ENCODE measurements at places on chromosomes 6 and 20.
A peak's percentile ranks its signal among the peaks of the same experiment; 100 is the strongest.

DNA sequence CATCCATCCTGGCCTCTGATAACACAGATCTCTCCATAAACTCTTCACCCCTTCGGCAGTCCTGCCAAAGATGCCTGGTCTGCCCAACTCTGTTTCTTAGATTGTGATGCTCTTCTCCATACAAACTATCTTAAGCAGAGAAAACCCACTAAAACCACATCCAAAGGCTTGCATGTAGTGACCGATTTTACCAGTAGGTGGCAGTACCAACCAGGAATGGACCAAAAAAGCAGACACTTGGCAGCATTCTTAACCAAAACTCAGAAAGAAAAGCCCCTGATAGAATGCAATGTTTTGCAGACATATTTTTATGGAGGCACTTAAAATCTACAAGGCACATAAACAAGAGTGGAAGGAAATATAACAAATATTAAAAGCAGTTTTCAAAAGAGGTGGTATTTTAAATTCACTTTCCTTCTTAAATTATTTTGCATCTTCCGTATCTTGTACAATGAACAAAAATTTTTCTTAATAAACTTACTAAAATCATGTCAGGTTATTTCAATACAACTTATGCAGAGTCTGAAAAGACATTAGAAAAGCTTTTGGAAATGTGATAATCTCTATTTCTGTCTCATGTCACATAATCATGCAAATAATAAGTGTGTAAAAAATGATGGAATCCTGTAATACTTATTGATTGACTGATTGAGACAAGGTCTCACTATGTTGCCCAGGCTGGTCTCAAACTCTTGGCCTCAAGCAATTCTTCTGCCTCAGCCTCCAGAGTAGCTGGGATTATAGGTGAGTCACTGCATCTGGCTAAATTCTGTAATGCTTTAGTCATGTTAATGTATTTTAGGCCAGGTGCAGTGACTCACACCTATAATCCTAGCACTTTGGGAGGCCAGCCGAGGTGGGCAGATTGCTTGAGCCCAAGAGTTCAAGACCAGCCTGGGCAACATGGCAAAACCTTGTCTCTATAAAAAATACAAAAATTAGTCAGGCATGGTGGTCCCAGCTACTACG lies 29.4 kb downstream of the LRP11 start:
- DNase-seq = peak; percentile 21

- no peak for DNase-seq
These were observed 39.8 kb downstream of the SLC22A2 start for GRCh38 chr6:160218810-160219209.

- DNase-seq = no peak
These were observed 2.1 kb upstream of the TMEM151B start for GRCh38 chr6:44268095-44268628.

DNA sequence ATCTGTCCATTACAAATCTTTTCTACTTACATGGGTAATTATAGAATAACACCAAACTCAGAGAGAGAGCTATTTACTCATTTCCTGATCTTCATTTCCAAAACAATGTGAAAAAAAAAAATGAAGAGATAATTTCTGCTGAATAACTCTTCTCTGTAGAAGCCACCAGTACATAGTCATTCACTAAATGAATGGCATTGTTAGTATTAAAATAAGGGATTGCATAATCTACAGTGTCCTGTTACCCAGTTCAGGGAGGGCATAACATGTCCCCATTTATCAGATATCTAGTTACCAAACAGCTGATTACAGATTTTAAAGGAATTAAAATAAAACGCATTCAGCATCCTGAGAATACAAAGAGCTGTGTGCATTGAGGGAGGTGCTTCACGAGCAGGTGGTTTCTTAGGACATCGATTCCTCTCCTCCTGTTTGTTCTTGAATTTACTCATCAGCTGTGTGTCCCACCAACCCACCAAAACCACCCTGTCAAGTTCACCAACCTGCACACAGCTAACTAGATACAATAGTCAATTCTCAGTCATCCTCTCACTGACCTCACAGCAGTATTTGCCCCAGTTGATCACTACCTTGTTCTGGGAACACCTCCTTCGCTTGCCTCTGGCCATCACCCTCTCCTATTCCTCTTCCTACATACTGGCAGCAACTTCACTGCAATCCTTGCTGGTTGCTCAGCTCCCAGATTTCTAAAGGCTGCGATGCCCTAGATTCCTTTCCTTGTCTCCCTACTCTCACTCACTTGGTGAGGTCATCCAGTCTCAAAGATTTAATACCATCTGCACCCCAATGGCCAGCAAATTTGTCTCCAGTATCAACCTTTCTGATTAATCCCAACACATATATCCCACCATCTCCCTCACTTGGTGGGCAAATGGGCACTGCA lies 18.7 kb downstream of the CNKSR3 start:
- no peak for DNase-seq

DNA sequence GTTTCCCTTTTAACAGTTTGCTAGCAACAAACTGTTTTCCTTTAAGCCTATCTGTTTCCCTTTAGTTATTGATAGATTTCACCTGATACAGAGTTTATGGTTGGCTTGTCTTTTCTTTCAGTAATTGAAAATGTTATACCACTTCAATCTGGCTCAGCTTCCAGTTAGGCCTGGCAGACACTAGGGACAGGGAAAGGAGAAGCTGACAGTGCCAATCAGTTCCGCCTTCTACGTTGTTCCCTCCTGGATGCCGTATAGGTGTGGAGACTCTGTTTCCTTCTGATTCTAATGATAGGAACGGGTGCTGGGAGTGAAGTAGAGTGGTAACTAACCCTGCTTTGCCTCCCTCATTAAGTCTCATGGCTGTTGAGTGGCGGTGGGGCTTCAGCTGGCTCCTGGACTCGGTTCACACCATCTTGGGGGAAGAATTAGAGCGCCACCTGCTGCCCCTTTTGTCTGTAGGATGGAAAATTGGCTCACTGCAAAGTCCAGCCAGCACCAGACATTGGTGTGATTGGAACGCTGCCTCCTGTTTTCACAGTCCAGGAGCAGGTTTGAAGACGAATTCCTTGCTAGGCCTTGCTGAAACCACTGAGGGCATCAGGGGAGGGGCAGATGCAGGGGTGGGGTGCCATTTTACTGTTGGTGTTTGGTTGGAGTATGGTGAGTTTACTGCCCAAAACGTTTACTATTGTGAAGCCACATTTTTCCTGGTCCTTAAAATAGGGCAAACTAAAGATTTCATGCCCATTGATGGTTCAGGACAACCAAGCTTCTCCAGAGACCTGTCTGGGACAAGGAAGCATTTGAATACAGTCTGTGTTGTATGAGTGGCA lies 1729.5 kb downstream of the GRIK2 start:
- DNase-seq = no peak

DNA sequence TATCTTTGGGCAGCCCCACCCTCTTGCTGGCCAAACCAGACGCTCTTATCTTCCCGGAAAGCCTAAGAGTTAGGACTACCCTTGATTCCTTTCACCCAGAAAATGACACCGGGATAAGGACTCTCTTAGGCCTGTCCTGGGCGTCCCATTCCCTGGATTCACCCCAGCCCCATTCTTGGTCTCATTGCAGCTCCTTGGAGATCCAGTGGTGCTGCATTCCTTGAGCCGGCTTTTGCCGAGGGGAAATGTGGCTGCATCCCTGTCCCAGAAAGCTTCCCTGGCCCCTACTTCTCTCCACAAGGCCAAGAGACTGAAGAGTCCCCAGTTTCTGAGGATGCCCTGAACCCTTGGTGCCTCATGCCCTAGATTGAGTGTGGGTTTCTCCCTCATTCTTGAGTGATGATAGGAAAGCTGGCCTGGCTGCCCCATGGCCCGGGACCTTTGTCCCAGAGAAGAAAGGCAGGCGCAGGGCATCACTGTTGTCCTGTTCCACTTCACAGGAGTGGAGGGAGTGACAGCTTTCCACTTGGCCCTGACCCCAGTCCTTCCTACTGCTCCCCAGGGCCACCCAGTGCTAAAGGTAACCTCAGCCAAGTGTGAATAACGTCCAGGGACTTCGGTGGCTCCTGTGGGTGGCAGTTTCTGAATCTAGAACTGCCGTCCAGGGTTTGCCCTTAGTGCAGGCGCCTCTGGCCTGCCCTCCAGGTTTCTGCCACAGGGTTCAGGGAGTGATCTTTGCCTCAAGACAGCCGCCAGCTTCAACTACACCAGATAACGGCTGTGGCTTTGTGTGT lies 42.7 kb upstream of the MYL9 start:
- no peak for DNase-seq

DNA sequence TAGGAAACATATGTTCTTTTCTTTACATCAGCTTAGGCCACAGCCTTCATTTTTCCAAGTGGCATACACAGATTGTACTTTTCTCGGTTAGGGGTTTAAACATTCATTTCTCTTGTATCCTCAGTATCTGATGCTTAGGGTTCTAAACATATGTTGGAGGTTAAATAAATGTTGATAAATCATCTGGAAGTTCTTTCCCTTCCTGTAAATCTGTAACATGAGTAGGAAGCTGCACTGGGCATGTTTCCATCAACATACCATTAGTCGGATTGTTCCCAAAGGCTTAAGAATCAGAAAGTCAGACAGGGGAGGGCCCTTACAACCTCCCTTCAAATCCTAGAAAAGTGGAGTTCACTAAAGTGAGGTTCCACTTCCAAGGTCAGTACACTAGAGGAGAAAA lies 54.8 kb upstream of the BCLAF1 start:
- no peak for DNase-seq

- DNase-seq = no peak
These were observed 177.9 kb upstream of the ZNF184 start for GRCh38 chr6:27650620-27651370.
